ENCODE measurements at places on chromosomes 7 and 10. TPM values are rescaled to one million over a fixed set of nuclear protein-coding genes. Genes with fewer than 3 reads are reported as not detected.
A peak's percentile ranks its signal among the peaks of the same experiment; 100 is the strongest.

WDR11 gene
- 32.6 TPM for polyA plus RNA-seq

FEZF1 gene
- not detected for polyA plus RNA-seq

ADAM22 gene
- 21.6 TPM for polyA plus RNA-seq

LMOD2 gene
- 245 TPM for polyA plus RNA-seq

LEP gene
- polyA plus RNA-seq, result not detected

TBX20 gene
- not detected for polyA plus RNA-seq

PSD gene
- 4.7 TPM for polyA plus RNA-seq

GIMAP6 gene
- 17.8 TPM for polyA plus RNA-seq

GRM8 gene
- not detected for polyA plus RNA-seq

HOXA7 gene
- 17.3 TPM for polyA plus RNA-seq

CALHM3 gene
- not detected for polyA plus RNA-seq

- DNase-seq, result no peak
Observed at GRCh38 chr10:125263551-125263950, 103.2 kb upstream of the CTBP2 start.

- no peak for DNase-seq
Observed at GRCh38 chr7:132207211-132207610, 369.1 kb downstream of the PLXNA4 start.

- DNase-seq, result no peak
Observed at GRCh38 chr7:71473366-71473967, 341.5 kb downstream of the GALNT17 start.

DNA sequence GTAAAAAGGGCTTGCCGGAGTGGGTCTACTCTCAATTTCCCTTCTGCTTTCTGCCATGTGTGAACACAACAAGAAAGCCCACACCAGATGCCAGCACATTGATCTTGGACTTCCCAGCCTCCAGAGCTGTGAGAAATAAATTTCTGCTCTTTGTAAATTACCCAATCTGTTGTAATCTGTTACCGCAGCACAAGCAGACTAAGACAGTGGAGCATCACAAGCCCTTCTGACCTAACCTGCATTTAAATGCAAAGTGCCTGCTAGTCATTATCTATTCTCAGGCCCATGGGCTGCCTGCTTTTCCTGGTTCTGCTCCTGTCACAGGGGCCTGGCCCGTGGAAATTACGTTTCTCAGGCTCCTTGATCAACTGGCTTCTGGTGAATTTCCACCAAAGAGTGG is 199.3 kb upstream of the AUTS2 start:
- DNase-seq, result no peak

- no peak for DNase-seq
Observed at GRCh38 chr10:22314852-22315251, 1.3 kb upstream of the COMMD3 start.

- DNase-seq, result no peak
Observed at GRCh38 chr7:70734411-70734810, 397.5 kb upstream of the GALNT17 start.

GRCh38 chr10:62062752-62063512 is 161.4 kb downstream of the ARID5B start:
- no peak for DNase-seq

DNA sequence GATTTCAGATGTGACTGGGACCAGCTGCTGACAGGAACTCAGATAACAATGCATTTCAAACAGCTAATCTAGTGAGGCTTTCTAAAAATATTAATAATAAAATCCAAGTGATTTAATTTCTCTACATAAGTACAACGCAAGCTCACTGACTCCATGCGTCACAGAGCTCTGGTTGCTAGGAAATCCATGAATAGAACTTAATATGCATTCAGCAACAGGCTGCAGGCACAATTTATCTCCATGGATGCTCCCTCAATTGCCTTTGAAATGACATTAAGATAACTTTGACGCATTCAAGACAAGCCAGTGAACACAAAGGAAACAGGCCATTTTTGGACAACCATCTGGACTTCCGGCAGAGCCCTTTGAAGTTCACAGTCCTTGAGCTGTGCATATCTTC is 118.7 kb upstream of the COL1A2 start:
- DNase-seq, result no peak

DNA sequence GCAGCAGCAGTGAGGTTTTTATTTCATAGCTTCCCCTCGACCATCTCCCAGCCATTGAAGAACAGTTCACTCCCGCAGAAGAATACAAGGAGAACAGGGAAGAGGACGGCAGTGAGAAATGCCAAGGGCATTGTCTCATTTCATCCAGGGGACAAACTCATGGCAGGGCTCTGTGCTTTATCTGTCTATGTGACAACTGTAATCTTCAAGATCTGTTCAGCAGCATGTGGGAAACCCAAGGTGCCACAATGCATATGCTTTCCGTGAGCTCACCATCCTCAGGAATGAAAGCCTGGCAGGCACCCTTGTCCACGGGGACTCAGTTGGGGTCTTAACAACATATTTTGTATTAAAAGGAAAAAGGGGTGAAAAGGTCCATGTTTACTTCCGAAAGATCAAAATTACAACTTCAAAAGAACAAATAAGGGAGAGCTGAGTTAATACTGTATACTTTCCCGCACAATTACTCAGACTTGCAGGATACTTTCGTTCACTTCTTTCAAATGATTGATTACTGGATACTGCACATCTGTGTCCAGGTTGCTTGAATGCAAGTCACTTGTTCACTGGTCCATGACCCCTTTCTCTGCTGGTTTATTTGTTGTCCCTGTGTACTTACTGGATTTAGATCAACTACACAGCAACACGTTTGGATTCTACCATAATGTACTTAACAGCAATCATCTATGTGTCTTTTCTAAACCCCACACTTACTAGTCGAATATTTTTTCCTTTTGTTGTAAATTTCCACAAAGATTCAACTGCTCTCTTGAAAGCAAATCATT is 90.1 kb upstream of the ATP6V0A4 start:
- DNase-seq, result no peak

- no peak for DNase-seq
Observed at GRCh38 chr7:96663871-96664445, 45.7 kb downstream of the SEM1 start.

- peak; percentile 69 for DNase-seq
Observed at GRCh38 chr10:7075110-7075509, 335.7 kb downstream of the SFMBT2 start.

- DNase-seq, result peak; percentile 54
Observed at GRCh38 chr10:110305767-110306451, 1.2 kb upstream of the SMNDC1 start.

- no peak for DNase-seq
Observed at GRCh38 chr7:114478384-114478783, 63.8 kb downstream of the FOXP2 start.

DNA sequence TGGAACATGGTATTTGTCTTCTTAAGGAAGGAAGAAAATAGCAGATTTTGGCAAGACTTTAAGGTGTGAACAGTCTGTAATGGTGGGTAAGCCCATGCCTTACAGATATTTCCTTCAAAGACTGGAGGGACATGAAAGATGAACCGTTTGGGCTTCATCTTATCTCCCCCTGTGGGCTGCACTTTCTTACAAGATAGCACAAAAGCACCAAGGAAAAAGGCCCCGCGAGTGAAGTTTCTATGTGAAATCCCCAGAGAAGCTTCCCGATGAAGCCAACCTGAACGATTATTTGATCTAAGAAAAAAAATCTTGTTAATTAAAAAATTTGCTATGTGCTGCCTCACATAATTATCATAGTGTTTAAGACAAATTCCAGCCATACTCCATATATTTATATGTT is 91.5 kb downstream of the NRP1 start:
- no peak for DNase-seq
